Skeletal muscle cell (primary cell): ENCODE measurements at places on chromosomes 11 and 22.

- no peak for DNase-seq
These were observed 9.7 kb downstream of the MTNR1B start for GRCh38 chr11:92979176-92979575.

DNA sequence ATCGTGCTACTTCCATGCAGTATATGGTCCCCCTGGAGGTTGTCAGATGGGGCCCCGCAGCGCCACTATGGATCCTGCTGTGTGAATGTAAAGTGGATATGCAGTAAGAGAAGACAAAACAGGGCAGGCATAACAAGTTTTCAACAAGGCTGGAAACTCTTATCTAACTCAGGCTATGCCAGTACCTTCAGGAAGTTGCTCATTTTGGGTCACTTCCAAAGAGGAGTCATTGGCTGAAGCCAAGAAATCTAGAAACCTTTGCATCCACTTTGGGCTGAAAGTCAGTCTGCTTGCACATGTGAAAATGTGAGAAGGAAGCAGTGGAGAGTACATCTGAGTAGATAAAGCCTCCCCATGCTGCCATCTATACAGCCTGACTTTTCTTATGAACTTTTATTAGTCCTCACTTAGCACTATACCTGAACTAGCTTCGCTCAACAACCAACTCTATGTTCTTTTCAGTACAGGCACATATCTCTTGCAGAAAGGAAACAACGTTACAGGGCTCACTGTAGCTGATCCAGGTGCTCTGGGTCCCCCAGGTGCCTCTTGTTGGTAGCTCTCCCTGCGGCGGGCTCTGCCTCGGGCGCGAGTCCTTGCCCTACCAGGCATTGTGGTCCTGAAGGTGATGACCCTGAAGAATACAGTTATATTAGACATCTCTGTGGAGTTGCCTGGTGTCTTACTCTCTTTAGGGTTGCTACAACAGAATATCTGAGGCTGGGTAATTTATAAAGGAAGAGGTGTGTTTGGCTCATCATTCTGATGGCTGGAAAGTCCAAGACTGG is 12.4 kb downstream of the PIWIL3 start:
- no peak for DNase-seq

DNA sequence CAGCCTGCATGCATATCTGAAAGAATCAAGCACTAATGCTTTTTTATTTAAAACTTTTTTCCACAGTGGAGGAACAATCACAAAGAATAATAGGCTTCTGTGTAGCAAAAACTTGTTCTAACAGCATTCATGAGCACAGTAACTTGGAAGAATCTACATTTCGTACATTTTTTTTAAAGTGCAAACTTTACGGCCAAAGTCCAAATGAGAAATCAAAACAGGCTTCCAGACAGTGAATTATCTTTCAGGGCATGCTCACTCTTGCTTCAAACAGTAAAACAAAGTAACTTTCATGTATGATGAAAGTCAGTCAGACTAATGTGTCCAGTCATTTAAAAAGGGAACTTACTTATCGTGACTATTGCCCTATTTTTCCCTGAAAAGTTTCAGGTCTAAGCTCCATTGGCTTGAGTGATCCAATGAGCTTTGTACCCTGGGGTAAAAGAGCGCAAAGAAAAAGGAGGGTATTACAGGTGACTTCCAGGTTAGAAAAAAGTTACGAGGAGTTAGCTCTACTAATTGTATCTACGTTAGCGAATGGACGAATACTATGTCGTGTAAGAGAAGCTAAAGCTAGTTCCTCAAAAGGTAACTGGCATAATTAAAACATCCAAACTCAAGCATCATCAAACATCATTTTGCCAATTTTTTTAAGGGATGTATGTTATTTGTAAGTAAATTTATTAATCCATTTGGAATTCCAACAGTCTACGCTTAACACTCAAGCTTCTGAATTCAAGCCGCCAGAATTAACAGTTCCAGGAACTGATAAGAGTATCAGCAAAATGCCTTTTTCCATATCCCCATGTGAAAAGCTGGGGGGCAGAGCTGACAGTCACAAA is 1.7 kb downstream of the PICALM start:
- no peak for DNase-seq

- DNase-seq, result no peak
These were observed 87.3 kb upstream of the CTSC start for GRCh38 chr11:88424881-88425280.

GRCh38 chr22:44360668-44361381 is 48.1 kb upstream of the SHISAL1 start:
- DNase-seq, result peak; percentile 16

GRCh38 chr22:39223091-39223710 is 21.6 kb downstream of the PDGFB start:
- no peak for DNase-seq

- no peak for DNase-seq
These were observed 298.2 kb downstream of the CTTN start for GRCh38 chr11:70696564-70696963.

GRCh38 chr11:70761094-70761907 is 363.0 kb downstream of the CTTN start:
- no peak for DNase-seq

DNA sequence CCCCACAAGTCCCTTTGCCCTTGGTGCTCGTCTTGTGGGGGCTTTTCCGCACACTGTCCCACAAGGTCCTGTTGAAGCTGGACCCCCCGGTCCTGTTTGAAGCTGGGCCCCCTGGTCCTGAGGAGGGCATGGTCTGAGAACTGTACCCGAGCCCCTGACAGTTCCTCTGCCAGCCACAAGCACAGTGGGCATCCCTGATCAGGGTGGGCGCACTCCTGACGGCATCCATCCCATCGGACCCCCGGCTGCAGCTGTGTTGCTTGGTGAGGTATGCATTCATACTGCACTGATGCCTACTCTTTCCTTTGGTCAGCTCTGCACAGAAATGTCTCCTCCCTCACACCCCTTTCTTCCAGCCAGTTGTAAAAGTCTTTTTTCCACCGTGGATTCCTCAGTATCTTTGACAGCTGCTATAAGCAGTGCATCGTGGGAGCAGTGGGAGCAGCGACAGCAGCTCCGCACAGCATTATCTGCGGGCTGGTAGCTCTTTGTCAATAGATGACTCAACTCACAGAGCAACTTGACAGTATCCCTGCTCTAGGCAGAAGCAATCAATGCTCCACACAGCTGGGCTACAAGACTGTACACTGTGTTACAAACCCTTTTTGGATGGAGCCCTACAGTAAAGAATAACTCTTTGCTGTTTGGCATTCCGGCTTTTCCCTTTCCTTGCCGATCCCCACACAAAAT is 1030.8 kb upstream of the CCDC90B start:
- peak; percentile 60 for DNase-seq

DNA sequence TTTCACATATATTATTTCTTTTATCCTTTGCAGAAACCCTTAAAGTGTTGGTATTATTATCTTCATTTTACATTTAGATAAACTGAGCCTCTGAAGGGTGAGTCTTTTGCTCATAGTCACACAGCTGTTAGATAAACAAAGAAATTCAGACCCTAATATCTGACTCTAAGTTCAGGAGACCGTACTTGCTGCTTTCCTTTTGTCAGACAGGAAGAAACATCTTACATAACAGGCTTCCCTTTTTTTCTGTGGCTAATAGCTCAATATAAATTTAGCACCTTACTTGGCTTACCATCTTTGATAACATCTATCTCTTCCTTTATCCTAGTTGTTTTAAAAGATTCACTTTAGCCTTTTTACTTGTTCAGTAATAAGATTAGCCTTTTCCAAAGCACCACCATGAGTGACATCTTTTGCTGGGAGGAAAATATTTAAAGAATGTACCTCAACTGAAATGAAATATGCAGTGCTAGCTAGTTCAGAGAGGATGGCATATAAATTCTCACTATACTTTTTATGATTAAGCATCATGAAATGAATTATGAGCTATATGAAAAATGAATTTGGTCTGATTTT is 128.6 kb downstream of the WNT11 start:
- DNase-seq, result no peak

GRCh38 chr22:24005201-24005600 is at the start of gene GSTT4:
Gene GSTT4 (minus strand): TSS chr22:24005453. CDS start chr22:24005356, 97 bp downstream.
- DNase-seq, result no peak

GRCh38 chr11:111157571-111157970 is 88.0 kb upstream of the POU2AF2 start:
- DNase-seq, result no peak

- DNase-seq, result no peak
These were observed 31.1 kb downstream of the MRGPRX4 start for GRCh38 chr11:18203723-18204122.
